ENCODE measurements at places on chromosomes 6 and 20.

GRCh38 chr6:142707255-142707654, 237.7 kb downstream of the HIVEP2 start:
- no peak for DNase-seq

- no peak for DNase-seq
These were observed 268.5 kb upstream of the QKI start for GRCh38 chr6:163146036-163146435.

GRCh38 chr6:53630533-53631226, 34.9 kb downstream of the KLHL31 start:
- DNase-seq = no peak

GRCh38 chr6:135600086-135600702, 102.7 kb upstream of the AHI1 start:
- DNase-seq = no peak

- no peak for DNase-seq
These were observed 36.6 kb downstream of the ABRACL start for GRCh38 chr6:139064981-139065665.

DNA sequence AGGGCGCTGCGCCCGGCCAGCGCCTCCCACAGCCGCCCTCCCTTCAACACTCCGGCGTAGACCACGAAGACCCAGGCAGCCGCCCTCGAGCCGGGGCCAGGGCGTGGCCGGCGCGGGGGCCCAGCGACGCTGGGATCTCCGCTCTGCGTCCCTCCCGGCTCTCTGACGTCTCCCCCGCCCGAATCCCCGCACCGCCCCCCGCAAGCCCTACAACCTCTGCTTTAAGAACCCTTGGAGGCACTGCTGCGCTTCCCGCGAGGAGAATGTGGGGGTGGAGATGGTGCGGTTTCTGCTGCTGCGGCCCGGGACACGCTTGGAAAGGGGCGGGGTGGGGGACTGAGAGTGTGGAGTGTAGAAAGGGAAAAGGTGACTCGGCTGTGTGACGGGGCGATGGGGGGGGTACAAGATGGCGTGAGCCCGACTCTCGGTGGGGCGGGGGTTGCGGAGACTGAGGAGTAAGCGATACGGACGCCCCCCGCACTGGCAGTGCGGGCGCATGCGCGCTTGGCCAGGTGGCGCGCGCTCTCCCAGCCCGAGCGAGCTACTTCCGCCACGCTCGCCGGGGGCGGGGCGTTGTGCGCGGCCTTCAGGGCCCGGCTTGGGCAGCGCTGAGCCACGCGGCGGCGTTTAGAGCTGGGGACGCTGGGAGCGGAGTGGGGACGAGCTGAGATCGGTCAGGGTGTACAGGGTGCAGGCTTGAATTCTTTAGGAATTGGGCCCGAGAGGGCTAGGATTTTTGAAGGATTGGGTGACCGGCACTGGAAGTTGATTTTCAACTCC, at the start of gene SUPT3H:
SUPT3H (minus strand) TSS at position 381 of the 780 bp plus-strand sequence.
- DNase-seq = peak; percentile 96

GRCh38 chr20:40930561-40930960, 98.1 kb upstream of the TOP1 start:
- no peak for DNase-seq

- no peak for DNase-seq
These were observed 25.7 kb upstream of the MRAP2 start for GRCh38 chr6:84007871-84008270.

- DNase-seq = no peak
These were observed 108.1 kb upstream of the PRDM1 start for GRCh38 chr6:105977934-105978504.

DNA sequence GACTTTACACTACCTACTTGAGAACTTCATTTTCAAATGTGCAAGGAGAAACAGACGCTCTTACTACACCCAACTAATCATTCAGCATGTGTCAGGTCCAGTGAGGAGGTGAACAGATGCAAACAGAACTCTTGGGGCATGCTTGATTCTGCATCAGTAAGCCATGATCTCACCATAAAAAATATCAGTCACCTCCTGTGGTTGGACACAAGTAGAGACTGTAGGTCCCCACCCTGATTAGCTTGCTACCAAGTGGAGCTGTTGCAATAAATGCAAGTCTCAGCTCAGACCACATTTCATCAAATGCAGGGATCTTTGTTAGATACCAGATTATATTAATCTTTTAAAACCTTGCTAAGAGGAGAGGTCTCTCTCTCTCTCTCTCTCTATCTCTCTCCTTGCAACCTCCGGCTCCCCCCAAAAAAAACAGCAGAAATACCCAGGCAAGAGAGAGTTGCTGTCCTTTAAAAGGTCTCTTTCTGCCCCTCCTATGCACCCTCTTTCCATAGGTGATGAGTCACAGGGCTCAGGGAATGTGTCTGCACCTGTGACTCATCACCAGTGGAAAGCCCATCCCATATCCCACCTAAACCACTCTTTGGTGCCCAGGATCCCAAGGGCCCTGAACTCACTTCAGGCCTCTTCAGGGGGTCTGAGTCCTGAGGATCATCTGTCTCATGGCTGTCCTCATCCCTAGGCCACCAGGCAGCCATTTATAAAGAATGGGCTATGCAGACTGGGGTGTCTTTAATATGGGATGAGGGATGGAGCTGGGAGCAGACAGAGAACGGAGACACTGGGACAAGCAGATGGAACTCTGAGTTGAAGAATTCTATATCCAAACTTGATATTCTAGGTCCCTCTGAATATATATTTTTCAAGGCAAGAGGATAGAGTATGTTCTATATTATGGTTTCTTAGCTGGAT, 154.5 kb downstream of the QRSL1 start:
- DNase-seq = no peak

- DNase-seq = no peak
These were observed 3.6 kb upstream of the OSTM1 start for GRCh38 chr6:108078191-108078590.

DNA sequence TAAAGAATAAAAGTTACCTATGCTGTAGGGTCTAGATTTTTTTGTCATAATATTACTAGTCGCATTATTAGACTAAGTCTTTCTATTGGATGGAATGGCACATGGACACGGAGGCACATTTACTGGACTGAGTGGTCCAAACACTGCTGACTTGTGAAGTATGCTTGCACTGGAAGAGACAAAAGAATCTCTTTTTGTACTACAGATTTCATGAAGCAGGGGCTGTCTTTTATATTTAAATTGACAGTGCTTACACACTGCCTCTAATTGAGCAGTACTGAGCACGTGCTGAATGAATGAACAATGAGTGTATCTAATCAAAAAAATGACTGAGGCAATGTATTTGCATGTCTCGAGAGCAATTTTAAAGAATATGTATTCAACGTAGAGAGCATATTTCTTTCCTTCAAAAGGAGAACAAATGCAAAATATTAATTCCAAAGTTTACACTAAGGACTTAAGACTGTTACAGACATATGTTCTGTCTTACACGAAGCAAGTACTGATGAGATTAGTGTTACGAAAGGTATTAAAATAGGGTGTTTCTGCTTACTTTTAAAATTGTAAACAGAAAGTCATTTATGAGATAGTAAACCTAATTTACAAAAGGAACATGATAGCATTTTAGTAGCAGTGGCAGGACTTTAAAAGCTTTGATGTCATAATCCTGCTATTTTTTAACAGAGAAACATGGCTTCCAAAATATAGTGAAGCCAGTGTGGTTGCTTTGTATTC, 8.3 kb downstream of the ELOVL2 start:
- DNase-seq = no peak

DNA sequence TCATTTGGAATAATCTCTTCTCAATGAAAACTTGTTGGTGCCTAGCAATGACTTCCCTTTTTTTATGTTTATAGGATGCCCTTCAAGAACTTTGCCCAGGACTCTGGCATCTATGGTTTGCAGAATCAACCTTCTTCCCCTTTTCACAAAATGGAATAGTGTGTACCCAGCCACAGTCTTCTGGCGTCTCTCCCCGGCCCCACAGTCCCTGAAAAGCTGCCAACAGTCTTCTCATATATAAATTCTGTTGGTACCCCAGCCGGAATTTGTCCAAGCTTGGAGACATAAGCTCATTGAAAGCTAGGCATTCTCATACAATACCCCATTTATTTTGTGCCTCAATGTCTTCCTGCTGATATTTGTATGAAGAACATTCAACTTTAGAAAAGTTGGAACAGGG, 26.4 kb upstream of the MCM3 start:
- DNase-seq = no peak

GRCh38 chr6:142416179-142416578, 114.4 kb downstream of the ADGRG6 start:
- no peak for DNase-seq

DNA sequence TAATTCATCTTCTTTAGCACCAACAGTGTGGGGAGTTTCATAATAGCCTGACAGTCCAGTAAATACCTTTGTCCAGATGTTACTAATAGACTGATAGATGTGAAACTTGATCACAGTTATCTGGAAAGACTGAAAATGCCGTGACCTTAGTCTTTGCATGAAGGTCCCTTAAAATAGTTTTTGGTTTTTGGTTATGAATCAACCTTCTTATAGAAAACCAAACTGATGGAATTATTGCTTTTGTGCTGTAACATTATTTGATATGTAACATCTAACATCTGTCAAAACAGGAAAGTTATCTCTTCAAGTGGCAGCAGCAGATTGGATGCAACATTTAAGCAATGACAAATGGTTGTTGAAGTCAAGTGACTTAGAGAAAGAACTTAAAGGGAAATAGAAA, 190.4 kb downstream of the DOK5 start:
- no peak for DNase-seq

DNA sequence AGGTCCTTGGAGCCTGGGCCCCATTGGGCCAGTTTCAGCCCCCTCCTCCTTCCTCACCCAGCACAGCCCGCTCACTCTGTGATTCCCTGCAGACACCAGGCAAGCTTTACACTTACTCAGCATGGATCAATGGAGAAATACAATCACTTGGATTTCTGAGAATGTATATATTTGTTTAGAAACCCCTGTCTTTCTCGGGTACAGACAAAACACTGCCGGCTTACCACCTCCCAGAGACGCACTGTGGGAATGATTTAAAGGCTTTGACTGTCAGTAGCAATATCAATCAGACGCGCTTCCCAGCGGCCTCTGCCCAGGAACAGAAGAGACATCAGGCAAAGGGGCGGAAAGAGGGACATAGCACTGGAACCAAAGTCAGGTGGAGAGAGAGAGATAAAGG, 186.5 kb downstream of the MAFB start:
- DNase-seq = no peak

DNA sequence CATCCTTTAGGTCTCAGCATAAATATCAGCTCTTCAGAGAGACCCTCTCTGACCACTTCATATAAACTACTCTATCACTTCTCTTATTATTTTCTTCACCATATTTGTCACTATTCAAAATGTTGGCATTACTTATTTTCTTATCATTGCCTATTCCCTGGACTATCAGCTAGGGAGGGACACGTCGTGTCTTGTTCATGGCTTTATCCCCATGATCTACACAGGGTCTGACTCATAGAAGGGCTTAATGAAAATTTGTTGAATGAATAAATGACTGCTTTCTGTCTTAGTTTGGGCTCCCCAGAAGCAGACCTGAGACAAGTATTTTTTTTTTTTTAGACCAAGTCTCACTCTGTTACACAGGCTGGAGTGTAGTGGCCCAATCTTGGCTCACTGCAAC, 3.0 kb upstream of the CDK5RAP1 start:
- DNase-seq = no peak

DNA sequence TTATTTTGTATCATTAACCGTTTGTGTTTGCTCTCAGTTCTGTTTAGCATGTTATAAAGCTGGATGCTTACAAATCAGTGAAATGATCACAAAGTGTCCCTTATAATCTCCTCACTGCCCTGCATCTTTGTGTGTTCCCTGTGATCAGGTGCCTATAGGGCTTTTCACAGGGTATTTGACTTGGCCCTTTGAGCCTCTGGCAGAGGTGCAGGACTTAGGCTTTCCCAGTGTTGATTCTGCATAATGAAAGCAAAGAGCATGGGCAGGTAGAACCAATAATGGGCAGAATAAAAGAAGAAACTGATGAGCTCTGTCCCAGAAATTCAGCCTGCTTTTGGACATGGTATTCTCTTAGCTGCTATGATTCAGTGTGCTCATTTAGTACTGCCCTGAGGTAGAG, 16.9 kb upstream of the PBOV1 start:
- DNase-seq = no peak

- no peak for DNase-seq
These were observed 222.1 kb downstream of the TMEM200A start for GRCh38 chr6:130587778-130588520.

- DNase-seq = no peak
These were observed 5.1 kb upstream of the DBNDD2 start for GRCh38 chr20:45402946-45403345.

DNA sequence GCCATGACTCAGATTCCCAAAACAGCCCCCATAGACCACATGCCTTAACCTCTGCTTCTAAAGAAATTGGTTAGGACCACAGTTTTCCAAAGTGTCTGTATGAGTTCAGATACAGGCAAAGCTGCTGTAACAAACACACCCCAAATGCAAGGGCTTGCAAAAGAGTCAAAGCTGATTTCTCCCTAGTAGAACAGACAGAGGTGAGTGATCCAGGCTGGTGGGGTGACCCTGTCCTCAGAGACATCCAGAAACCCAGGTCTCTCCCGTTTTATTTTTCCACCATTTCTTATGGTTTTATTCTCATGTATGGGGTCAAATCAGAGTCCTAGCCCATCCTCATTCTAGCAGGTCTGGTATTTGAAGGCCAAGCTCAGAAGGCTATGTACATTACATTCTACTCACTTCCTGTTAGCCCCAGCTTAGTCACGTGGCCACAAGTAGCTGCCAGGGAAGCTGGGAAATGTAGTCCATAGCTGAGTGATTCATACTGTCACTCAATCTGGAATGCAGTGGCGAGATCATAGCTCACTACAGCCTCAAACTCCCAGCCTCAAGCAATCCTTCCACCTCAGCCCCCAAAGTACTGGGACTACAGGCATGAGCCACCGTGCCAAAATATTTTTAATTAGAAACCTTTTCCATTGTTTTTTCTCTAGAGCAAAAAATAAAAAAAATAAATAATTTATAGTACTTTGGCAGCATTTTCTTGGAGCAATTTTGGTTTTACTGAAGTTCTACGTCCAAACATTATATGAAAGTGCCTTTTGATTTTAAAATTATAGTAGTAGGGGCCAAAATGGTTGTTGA, 175.2 kb downstream of the ZMYND8 start:
- DNase-seq = peak; percentile 67

DNA sequence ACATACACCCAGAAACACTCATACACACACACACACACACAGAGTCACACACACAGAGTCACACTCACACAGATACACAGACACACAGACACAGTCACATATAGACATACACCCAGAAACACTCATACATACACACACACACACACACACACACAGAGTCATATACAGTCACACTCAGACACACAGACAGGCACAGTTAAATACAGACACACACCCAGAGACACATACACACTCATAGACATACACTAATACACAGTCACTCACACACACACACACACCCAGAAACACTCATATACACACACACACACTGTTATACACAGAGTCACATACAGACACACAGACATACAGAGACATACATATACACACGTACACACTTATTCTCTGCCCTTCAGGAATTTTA, 250.9 kb downstream of the QKI start:
- no peak for DNase-seq

DNA sequence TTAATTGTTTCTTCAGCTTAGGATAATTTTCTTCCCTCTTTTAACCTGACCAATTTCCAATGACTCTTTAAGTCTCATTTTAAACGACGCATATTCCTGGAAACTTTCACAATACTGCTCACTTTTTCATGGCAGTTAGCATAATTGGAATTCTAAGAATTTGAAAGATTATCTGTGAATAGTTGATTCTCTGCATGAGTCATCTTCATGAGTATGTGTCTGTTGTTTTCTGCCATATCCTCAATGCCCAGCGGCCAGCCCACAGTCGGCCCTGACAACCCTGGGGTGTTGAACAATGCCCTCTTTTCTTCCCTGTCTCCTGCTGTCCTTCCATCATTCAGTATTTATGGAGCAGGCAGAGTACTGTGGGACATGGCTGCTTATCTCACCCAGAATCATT, 554.2 kb downstream of the CDH26 start:
- no peak for DNase-seq

All from activated CD4-positive, alpha-beta T cell treated with anti-CD3 and anti-CD28 coated beads, Interleukin-10, Interleukin-2, amounts not matched to agents 100 ng/mL and 50 ng/mL, durations not matched to agents 16 hours and 8 hours (primary cell).